IMR-90 (cell line): ENCODE measurements at places on chromosomes 3 and 15. TPM values are rescaled to one million over a fixed set of nuclear protein-coding genes. Genes with fewer than 3 reads are reported as not detected.

The PLSCR5 gene
- total RNA-seq: not detected in 2 replicates

The SLC38A3 gene
- total RNA-seq: 0.36 TPM in 1 of 2 replicates, not detected in the other

The SLC7A14 gene
- 6.7 and 6.8 TPM in 2 replicates for total RNA-seq

DNA sequence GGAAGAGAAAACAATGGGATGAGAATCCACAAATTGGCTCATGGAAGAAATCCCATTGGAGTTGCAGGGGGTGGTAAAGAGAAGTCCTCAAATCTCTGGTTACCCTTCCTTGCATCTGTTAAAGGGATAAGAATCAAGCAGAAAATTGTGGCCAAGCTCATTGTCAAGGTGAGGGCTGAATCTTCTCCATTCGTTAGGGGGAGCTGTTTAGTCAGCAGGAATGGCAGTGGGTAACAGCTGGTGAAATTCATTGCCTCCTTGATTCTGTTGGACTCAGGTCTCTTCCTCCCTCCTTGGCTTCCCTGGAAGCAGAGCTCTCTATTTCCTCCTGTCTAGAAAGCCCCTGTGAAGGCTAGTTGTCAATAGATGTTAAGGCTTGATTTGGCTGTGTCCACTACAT is 343.1 kb upstream of the SEMA6D start:
- peak; percentile 42 for DNase-seq

- DNase-seq: no peak
Measured at GRCh38 chr3:139636511-139636910, 41.3 kb downstream of the NMNAT3 start.

DNA sequence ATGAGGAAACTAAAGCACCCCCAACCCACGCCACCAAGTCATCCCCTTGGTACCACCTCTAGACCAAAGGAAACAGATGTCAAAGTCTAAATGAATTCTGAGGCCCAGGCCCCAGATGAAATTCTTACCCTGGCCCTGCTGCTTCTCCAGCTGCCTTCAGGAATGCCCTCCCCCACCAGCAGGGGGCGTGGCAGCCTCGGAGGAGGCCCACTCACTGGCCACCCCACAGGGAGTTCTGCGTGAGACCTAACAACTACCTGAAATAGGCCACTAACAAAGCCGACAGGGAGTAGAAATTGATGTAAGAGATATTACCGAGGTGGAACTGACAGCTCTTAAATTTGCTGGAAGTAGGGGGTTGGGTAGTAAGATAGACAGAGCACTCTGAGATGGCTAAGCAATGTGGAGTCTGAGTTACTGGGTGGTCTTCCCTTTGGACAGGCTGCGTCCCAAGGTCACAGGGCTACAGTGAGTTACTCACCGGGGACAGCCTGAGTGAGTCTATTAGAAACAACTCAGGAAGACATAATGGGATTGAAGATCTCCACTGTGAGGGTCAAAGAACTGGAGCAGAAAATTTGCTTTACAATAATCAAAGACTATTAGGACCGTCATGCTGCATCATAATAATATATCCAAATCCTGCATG is 240.7 kb downstream of the SHOX2 start:
- DNase-seq: no peak

GRCh38 chr3:39234651-39235050 is 42.3 kb upstream of the XIRP1 start:
- no peak for DNase-seq

DNA sequence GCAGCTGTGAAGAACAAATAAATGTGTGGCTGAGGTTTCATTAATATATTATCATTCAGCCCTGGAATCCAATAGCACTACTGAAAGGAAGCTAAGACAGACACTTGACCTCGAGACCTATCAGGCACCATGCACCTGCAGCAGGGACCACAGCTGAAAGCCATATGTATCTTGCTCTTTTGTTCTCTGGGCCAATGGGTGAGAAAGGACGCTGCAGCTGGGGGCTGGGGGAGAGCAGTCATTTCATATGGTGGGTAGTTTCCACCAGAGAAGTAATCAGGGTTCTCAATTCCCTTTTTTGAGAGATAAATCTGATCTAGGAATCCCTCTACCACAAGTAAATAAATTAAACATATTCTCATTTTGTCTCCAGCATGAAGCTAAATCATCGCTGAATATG is 225.6 kb upstream of the STRIT1 start:
- DNase-seq: no peak

DNA sequence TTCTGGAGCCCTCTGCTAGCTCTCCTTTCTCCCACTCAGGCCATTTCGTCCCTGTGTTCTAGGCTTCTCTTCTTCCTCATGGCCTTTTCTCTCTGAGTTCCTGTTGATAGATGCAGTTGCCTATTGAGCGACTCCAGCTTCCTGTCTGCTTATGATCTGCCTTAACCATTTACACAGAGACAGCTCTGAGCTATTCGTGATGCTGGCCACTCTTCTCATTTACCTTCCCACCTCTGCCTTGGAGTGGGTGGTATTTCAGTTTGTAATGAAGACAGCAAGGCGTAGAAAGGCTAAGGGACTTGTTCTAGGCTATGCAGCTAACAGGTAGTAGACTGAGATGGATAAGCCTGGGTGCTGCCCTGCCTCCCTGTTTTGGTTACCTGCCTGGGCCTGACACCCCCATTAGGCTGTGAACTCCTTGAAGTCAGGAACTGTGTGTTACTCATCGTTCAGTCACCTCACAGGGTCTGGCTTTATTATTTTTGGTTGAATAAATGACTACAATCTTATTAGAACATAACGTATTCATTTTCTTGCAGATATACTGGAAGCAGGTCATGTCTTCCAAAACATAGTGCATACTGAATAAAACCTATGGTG is 12.6 kb upstream of the ZBTB47 start:
- no peak for DNase-seq
